ENCODE measurements at places on chromosomes 1 and 21.
A peak's percentile ranks its signal among the peaks of the same experiment; 100 is the strongest.

DNA sequence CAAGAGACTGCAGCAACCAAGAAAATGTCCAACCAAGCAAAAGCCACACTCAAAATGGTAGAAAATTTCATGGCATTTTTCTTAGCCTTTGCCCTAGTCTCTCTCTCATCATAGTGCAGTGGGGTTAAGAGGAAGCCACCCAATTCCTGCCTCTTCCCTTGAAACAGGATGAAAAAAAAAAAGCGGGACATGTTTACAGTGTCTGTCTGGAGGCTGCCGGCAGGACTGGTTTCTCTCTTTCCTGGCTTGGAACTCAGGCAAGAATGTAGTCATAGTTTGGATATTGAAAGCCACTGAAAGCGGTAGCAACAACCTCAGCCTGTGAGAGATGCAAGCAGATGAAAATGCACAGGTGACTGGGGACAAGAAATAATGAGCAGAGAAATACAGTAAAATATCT lies 13.3 kb upstream of the TNFSF18 start:
- no peak for DNase-seq

DNA sequence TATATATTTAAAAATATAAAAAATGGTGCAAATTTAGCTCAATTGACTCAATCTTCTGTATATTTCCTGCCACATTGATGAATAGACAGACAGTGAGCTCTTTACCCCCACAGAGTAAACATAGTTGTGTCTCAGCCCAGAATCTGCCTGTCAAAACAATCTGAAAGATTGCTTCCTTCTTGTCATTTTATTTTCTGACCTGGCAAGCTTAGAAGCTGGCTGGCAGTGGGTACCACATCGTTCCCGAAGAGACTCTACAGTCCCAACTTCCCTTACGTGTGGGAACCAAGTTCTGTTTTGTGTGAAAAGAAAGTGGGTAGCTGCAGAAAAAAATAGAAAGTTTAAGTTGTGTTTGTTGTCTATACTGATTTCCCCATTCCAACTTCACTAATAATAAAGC lies 629.3 kb upstream of the NEGR1 start:
- no peak for DNase-seq

GRCh38 chr1:237799762-237800474 lies 90.8 kb downstream of the ZP4 start:
- DNase-seq = peak; percentile 26

DNA sequence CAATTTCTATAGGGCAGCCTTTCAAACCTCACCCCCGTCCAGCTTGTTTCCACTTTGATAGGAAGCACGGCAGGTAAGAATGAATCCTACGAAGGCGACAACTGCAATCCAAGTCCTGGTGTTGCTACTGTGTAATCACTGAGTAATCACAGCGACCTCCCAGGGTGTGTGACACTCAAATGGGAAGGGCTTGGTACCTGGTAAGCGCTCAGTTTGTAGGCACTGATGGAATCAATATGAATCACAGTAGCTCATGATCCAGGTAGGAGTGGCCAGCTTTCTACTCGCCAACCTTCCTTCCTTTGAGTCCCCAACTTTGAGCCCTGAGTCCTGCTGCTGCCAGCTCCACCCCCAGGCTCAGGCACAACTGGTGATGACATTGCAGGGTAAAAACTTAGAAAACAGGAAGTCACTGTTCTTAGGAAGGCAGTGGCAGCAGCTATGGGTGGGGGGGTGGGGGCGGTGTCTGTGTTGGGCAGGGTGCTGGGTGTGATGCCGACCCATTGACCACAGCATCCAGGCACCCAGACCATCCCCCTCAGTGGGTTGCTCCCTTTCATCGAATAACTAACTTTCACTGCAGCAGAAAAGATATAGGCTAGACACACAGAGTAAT lies 70.7 kb downstream of the CD247 start:
- DNase-seq = peak; percentile 66

GRCh38 chr1:92944901-92945747 lies 16.1 kb downstream of the DIPK1A start:
- no peak for DNase-seq

DNA sequence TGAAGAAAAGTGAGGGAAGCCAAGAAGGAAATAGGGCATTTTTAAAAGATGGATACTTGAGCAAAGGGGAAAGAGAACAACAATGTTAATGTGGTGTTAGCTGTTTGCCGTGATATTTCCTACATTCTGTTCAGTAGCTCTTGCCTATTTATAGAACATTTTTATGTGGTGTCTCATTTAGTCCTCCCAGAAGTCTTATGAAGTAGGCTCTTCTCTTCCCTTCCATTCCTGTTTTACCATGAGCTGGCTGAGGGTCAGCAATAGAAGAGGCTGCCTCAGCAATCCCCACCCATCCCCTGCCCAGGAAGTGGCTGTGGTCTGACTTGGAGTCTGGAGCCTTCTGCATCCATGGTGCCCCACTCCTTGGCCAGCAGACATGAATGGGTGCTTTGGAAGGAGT lies 60.1 kb downstream of the KIAA0040 start:
- no peak for DNase-seq

DNA sequence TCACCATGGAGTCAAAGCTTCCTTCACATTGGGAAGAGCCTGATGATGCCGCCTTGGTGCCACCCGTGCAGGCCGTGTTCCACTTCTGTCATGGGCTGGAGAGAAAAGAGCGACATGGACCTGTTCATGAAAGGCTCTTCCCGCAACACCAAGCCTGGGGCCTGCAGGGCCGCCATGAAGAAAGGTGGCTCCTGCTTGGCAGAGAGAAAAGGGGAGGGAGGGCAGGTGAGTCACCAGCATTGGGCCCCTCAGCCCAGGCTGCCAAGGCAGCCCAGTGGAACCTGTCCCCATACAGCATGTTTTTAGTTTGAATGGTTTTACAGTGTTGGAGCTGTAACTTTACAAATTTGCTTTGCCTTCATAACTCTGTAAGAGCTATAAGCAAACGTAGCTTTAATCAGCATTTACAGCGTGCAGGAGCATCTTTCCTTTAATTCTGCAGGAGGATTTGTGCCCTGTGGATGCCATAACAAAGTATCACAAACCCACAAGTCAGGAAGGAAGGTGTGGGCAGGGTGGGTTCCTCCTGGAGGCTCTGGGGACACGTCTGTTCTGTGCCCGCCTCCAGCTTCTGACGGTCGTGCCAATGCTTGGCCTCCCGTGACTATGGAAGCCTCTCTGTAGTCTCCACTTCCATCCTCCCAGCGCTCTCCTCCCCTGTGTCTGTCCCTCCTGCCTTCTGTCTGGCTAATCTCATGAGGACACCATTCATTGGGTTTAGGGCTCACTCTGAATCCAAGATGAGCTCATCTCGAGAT lies 49.1 kb downstream of the RIPK4 start:
- no peak for DNase-seq

- no peak for DNase-seq
Observed at GRCh38 chr1:15885701-15886610, 38.4 kb downstream of the SPEN start.

DNA sequence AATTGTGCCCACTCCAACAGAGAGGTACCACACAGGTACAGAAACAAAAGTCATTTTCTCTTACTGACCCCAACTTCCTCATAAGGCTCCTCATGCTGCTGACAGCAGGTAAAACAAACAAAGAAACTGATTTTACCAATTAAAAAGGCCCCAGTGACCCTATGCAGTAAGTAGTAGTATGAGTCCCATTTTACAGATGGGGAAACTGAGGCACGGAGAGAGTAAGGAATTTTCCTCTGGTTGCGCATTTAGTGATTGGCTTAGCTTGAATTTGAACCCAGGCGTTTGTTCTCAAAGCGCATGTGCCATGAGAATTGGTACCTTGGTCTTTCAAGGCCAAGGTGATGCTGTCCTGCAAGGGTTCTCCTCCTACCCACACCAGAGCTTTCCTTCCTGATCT lies 66.1 kb upstream of the ZBTB40 start:
- no peak for DNase-seq
